ENCODE measurements at places on chromosomes 12 and 14. TPM values are rescaled to one million over a fixed set of nuclear protein-coding genes. Genes with fewer than 3 reads are reported as not detected.

- peaks cover 41% of the 10 kb centered on the region for H3K27me3 ChIP-seq
- H3K4me1 ChIP-seq: peaks cover 27% of the 10 kb centered on the region
- peak overlapping the region; percentile 88 for H3K27ac ChIP-seq
- no peaks in the 10 kb centered on the region for H3K36me3 ChIP-seq
- no peak for DNase-seq
- H3K4me3 ChIP-seq: peak overlapping the region; percentile 47
Observed at GRCh38 chr12:25960143-25960542, 1.7 kb downstream of the RASSF8 start.

DNA sequence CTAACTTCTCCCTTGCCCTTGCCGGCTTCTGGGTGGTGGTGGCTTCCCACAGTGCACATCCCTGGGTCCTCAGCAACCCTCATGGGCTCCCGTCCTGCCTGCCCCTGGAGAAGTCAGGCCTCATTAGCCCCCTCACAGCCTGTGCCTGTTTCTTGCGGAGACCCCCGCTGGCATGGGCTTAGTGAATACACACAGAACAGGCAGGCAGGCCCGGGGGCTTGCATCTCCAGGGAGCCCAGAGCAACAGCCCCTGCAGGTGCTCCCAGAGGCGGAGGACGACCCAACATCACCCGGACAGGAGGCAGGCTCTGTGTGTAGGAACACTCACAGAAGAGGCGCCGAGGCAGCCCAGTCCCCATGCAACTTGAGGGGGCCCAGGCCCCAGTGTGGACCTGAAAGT lies 25.1 kb upstream of the FBRSL1 start:
- H3K36me3 ChIP-seq: no peaks in the 10 kb centered on the region
- H3K4me3 ChIP-seq: no peak overlapping the region
- no peaks in the 10 kb centered on the region for H3K27me3 ChIP-seq
- peak; percentile 76 for DNase-seq

- no peaks in the 10 kb centered on the region for H3K4me1 ChIP-seq
- no peaks in the 10 kb centered on the region for H3K27me3 ChIP-seq
- no peak overlapping the region for H3K4me3 ChIP-seq
Observed at GRCh38 chr12:25521625-25522256, 31.3 kb downstream of the LMNTD1 start.

DNA sequence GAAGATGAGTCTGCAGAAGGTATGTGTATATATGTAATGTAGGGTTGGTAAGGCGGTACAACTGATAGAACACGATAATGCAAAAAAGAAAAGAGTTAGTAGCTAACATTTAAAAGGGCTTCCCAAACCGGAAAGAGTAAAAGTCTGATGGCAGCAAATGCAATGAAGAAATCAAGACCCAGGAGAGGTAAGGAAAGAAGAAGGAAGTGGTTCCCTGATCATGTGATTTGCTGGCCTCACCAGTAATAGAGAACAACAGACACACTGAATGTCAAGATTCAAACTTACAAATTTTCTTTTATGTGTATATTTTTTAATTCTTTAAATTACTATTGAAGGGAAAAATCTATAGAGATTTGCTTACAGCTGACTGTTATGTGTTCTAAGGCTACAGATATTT lies 18.4 kb downstream of the ZFC3H1 start:
- peaks cover 39% of the 10 kb centered on the region for H3K4me1 ChIP-seq
- no peaks in the 10 kb centered on the region for H3K36me3 ChIP-seq
- H3K27ac ChIP-seq: no peak overlapping the region
- H3K27me3 ChIP-seq: no peaks in the 10 kb centered on the region

- no peak overlapping the region for H3K27ac ChIP-seq
- H3K27me3 ChIP-seq: no peaks in the 10 kb centered on the region
- no peak for DNase-seq
Observed at GRCh38 chr12:42729535-42729900, 140.0 kb upstream of the PRICKLE1 start.

GRCh38 chr14:33525626-33526025 lies 425.2 kb downstream of the EGLN3 start:
- no peak overlapping the region for H3K4me3 ChIP-seq
- H3K27ac ChIP-seq: no peak overlapping the region
- H3K27me3 ChIP-seq: no peaks in the 10 kb centered on the region
- no peaks in the 10 kb centered on the region for H3K4me1 ChIP-seq
- no peak for DNase-seq

- peaks cover 87% of the 10 kb centered on the region for H3K4me1 ChIP-seq
- no peak overlapping the region for H3K4me3 ChIP-seq
- H3K27ac ChIP-seq: no peak overlapping the region
- no peaks in the 10 kb centered on the region for H3K36me3 ChIP-seq
- no peaks in the 10 kb centered on the region for H3K27me3 ChIP-seq
- DNase-seq: no peak
Observed at GRCh38 chr12:122884860-122885259, 11.1 kb downstream of the VPS37B start.

DNA sequence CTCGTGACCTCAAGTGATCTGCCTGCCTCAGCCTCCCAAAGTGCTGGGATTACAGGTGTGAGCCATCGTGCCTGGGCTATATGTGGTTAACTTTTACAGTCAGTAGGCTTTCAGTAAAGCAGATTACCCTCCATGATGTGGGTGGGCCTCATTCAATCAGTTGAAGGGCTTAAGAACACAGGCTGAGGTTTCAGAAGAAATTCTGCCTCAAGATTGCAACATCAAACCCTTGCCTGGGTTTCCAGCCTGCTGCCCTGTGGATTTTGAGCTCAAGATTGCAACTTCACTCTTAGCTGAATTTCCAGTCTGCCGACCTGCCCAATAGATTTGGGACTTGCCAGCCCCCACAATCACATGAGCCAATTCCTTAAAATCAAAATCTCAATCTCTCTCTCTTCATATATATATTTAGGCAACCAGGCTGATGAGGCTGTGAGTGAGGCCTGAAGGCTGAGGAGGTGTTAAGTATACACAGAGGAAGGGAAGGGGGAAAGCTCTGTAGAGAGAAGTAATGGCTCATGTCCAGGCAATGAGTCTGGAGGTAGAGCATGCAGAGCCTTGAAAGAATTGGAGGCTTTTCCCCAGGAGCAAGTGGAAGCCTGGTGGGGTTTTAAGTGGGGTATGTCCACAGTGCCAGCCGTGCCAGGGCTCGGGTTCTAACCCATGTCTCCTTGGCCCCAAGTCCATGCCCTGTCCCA lies 33.3 kb upstream of the ACTN1 start:
- no peak for DNase-seq
- no peaks in the 10 kb centered on the region for H3K36me3 ChIP-seq
- H3K4me3 ChIP-seq: no peak overlapping the region
- no peaks in the 10 kb centered on the region for H3K27me3 ChIP-seq

GRCh38 chr14:99936056-99936455 lies 129.2 kb upstream of the EVL start:
- H3K4me3 ChIP-seq: no peak overlapping the region
- no peaks in the 10 kb centered on the region for H3K27me3 ChIP-seq
- H3K27ac ChIP-seq: no peak overlapping the region
- DNase-seq: no peak
- H3K36me3 ChIP-seq: no peaks in the 10 kb centered on the region
- H3K4me1 ChIP-seq: no peaks in the 10 kb centered on the region

DNA sequence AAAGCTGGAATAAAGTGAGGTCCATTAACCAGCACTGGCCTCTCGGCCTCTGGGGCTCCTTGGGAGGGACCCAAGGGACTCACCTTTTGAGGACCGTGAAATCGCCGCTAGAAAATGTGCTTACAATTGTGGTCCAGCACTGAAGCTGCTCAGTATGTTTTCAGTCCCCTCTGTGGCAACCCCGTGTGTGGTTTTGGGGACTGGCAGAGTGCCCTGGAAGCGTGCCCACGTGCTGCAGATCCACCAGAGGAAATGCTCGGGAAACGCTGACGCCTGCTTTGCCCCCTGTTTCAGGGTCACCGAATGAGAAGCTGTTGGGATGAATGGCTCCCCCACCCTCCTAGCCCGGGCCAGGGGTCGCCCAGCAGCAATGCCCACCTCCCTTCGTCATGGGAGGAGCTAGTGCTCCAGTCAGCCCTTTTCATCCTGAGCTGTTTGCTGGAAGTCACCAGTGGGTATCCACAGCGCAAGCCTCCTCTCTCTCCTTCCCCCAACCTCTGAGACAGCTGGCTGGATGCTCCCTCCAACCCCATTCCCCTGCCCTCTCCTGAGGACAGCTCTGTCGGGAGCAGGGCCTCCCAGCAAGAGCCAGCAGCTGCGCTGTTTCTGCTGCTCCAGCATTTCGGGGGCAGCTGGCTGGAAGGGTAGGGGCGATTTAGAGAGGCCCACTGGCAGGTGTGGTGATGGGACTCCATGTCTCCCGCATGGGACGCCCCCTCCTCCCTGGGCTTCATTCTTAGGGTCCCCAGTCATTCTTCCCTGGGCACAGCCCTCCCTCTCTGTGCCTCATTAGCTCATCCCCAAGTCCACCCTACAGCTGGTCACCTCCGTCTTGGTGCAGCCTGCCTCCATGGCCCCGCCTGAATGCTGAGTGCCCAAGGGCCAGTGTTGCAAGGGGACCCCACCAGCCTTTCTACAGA lies 33.2 kb upstream of the PPP1R13B start:
- H3K27me3 ChIP-seq: no peaks in the 10 kb centered on the region
- peak; percentile 88 for DNase-seq
- H3K36me3 ChIP-seq: no peaks in the 10 kb centered on the region
- peaks cover 39% of the 10 kb centered on the region for H3K4me1 ChIP-seq
- peak overlapping the region; percentile 30 for H3K4me3 ChIP-seq
- H3K27ac ChIP-seq: peak overlapping the region; percentile 81

DNA sequence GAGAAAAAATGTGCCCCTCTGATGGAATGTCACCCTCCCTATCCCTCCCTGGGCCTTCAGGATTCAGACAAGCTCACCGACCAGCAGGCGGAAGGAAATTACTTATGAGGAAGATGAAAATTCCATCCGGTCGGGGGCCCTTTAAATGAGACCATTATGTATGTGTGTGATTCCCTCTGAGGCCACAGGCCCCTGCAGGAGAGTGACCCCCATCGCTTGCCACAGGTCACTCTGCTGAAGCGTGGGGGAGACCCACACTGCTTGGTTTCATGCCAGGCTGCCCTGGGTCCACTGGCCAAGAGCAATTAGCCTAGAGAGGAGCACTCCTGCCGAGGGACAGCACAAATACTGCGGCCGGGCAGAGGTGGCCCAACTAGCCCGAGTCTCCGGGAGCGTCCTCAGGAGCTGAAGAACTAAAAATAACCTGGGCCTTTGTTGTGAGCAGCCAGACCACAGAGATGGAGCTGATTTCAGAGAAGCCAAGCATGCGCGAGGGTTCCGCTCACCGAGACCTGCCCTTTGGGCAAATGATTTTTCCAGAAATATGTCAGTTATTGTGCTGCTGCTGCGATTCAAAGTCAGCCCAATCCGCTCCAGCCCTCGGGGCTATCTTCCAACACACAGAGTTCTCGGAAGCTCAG lies 276.4 kb downstream of the DPF3 start:
- H3K27ac ChIP-seq: no peak overlapping the region
- no peaks in the 10 kb centered on the region for H3K4me1 ChIP-seq
- H3K4me3 ChIP-seq: no peak overlapping the region
- no peaks in the 10 kb centered on the region for H3K27me3 ChIP-seq

DNA sequence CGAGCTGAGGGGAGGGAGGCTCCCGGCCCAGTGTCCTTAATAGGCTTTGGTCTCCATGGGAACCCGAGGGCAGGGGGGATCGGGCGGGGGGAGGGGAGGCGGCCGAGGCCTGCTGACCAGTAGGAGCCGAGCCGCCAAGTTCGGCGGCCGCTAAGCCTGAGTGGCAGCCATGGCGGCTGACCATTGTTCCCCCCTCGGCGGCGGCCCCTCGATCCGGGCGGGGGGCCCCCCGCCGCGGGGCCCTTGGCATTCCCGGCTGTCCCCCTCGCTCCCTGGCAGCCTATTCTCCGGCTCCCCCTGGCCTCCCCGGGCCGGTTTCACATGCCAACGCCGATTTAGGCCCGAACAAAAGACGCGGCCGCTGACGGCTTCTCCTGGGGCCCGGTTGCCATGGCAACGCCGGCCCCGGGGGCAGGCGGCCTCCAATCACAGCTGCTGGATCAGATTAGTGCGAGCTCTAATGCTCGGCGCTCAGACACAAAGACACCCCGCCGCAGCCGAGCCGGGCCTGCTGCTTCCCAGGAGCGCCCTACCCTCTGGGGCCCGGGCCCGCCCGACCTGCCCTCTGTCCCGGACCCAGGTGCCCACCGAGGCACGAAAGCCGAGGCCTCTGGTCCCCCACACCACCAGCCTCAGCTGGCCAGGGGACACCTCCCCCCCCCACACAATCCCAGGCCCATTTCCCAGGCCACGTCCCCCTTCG lies 7.3 kb downstream of the MSI1 start:
- no peaks in the 10 kb centered on the region for H3K36me3 ChIP-seq
- peak overlapping the region; percentile 17 for H3K4me3 ChIP-seq
- no peak for DNase-seq
- no peaks in the 10 kb centered on the region for H3K27me3 ChIP-seq
- no peak overlapping the region for H3K27ac ChIP-seq

DNA sequence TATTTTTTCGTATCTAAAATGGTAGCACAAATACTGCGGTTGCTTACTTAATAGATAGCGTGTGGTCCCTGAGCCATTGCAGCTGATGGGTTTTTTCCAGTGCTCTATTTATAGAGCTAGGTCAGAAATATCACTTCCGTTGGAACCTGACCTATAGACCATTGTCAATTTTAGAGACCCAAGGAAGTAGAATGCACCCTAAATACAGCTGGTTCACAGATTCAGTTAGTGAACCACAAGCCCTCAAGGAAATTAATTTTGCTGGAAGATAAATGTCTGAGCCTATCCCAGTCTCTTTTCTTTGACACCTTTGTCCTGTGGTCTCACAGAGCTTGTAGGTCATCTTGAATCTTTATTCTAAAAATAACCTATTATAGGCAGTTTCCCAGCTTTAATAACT lies 391.0 kb downstream of the ZFP36L1 start:
- no peak overlapping the region for H3K27ac ChIP-seq
- no peak overlapping the region for H3K4me3 ChIP-seq
- no peaks in the 10 kb centered on the region for H3K27me3 ChIP-seq
- H3K36me3 ChIP-seq: no peaks in the 10 kb centered on the region
- H3K4me1 ChIP-seq: peaks cover 60% of the 10 kb centered on the region

The DCAF4 gene
- total RNA-seq: 11.8 TPM
